ENCODE measurements at places on chromosomes 3 and 15. TPM values are rescaled to one million over a fixed set of nuclear protein-coding genes. Genes with fewer than 3 reads are reported as not detected.

GRCh38 chr3:10224794-10225665, 23.2 kb upstream of the TATDN2 start:
- DNase-seq, result peak; percentile 64
- H3K36me3 ChIP-seq, result no peaks in the 10 kb centered on the region
- H3K27me3 ChIP-seq, result no peaks in the 10 kb centered on the region
- H3K4me3 ChIP-seq, result no peak overlapping the region

DNA sequence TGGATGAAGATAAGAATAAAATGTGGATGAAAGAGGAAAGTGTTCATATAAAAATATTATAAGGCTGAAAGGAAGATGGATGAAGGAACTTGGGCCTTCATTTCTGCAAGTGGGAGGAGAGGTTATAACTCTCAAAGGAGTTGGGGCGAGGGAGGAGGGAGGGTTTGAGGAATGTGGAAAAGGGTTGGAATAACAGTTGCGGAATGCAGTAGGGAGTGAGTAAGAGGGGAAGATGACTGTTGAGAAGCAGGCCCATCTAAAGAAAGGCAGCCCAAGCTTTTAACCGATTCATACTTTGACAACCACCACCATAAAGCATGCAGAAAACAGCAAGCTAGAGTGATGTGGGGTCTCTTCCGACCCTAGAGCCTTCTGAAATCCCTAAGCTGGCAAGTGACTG, 8.3 kb upstream of the TM4SF4 start:
- H3K27me3 ChIP-seq, result no peaks in the 10 kb centered on the region
- DNase-seq, result no peak
- H3K36me3 ChIP-seq, result no peaks in the 10 kb centered on the region
- no peak overlapping the region for H3K27ac ChIP-seq
- no peaks in the 10 kb centered on the region for H3K4me1 ChIP-seq
- H3K4me3 ChIP-seq, result no peak overlapping the region

DNA sequence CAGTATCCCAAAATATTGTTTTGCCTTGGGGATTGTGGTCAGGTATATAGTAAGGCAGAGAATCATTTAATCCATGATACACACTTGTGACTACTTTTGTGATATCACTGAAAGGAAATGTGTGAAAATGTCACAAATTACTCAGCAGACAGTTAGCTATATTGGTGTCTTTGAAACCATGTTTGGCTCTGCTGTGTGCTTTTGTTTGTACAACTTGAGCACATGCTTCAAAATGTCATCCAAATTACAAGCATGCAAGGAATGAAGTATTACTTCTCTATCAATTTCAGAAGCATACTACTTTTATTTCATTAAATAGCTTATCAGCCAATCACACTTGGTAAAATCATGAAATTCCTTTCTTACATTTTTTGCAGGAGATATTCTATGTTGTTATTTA, 619.0 kb upstream of the AGTR1 start:
- DNase-seq, result no peak
- H3K27me3 ChIP-seq, result no peaks in the 10 kb centered on the region
- H3K4me1 ChIP-seq, result no peaks in the 10 kb centered on the region
- no peak overlapping the region for H3K27ac ChIP-seq

DNA sequence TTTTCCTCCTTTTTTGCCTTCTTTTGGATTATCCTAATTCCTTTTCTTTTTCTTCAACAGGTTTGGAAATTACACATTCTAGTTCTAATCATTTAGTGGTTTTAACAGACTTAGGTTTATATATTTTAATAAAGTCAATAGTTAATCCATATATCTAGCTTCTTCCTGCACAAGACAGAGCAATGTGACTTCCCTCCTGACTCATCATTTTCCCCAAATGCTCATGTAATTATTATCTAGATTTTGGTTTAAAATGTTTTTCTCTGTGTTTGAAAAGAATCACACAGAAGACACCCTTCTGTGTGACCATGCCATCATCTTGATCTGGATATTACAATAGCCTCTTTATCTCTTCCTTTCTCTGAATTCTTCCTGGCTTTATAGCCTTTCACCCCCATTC, 28.6 kb upstream of the SSR3 start:
- H3K27me3 ChIP-seq, result no peaks in the 10 kb centered on the region
- H3K4me3 ChIP-seq, result no peak overlapping the region
- no peak overlapping the region for H3K27ac ChIP-seq

DNA sequence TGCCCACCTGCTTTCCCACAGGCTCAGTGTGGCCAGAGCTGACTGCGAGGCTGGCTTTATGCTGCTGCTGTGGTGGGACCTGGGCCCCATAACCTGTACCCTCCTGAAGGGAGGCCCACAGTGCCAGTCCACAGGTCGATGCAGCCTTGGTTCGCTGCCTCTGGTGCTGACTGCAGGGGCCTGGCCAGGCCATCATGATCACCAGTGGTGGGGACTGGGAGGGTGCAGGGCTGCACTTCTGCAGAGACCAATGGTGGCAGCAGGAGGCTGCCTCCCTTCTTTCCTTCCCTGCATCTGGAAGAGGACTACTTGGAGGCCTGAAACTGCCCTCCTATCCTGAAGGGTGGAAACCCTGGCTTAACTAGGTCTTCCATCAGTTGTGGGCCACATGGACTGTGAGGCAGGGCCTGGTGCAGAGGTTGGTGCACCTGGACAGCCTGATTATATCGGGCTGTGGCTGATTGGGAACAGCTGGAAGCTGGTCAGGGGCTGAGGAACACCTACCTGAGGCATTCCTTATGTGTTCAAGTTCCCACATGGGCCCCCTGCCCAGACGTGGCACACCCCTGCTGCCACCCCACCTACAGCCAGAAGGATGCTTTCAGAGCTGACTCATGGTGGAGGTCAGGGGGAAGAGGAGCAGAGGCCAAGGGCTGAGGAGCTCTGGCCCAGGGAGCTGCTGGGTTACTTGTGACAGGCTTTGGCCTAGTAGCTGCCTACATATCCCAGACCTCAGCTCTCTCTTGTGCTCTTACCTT, 29.8 kb downstream of the POMGNT2 start:
- H3K36me3 ChIP-seq, result peaks cover 14% of the 10 kb centered on the region
- no peak overlapping the region for H3K4me3 ChIP-seq
- no peaks in the 10 kb centered on the region for H3K27me3 ChIP-seq
- no peak overlapping the region for H3K27ac ChIP-seq
- DNase-seq, result no peak

DNA sequence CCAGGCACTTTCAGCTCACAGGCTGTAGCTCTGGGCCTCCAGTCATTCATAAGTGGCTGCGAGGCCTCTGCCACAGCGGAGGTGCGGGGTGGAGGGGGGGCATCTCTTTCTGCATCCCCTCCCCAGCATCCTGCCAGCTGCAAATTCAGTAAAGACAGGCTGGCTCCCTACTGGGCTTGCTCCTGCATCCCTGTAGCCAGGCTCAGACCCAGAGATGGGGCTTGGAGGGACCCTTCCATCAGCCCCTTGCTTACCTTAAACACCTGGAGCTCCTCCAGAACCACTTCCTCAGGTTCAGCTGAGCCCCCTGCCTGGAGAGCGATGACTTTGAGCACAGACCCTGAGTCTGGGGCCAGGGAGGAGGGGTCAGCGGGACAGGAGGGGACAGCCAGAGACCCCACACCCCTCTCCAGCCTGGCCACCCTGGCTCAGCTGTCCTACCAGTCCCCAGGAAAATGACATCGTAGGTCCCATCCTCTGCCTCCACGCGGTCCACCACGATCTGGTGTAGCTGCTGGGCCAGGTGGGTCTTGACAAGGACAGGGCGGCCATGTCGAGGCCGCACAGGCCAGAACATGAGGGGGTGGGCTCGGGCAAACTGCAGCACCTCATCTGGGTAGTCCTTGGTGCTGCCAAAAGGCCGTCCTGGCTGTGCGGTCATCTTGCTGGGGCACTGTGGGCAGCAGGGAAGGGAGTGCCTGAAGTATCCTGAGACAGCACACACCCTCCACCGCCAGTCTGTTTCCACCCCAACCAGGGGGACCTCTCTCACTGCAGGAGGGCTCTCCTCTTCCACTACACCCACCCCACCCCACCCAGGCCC, 5.3 kb downstream of the SEMA3G start:
- no peaks in the 10 kb centered on the region for H3K27me3 ChIP-seq
- no peak for DNase-seq
- no peaks in the 10 kb centered on the region for H3K4me1 ChIP-seq
- H3K4me3 ChIP-seq, result no peak overlapping the region
- no peak overlapping the region for H3K27ac ChIP-seq
- H3K36me3 ChIP-seq, result no peaks in the 10 kb centered on the region

DNA sequence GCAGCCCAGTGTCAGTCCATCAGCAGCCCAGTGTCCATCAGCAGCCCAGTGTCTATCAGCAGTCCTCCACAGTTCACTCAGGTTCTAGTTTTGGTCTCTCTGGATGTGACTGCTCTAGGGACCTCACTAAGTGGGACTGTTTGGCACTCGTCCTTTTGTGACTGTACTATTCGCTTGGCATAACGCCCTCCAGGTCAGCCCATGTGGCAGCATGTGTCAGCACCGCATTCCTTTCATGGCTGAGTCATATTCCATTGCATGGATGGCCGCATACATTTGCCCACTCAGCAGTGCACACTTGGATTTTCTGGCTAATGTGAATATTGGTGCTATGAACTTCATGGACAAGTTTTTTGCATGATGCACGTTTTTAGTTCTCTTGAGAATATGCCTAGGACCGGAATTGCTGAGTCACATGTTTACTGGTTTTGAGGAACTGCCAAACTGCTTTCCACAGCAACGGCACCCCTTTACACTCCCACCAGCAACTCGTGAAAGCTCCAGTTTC, 16.4 kb downstream of the CHST13 start:
- H3K4me3 ChIP-seq, result no peak overlapping the region
- peaks cover 3% of the 10 kb centered on the region for H3K4me1 ChIP-seq
- H3K36me3 ChIP-seq, result no peaks in the 10 kb centered on the region
- no peak overlapping the region for H3K27ac ChIP-seq

DNA sequence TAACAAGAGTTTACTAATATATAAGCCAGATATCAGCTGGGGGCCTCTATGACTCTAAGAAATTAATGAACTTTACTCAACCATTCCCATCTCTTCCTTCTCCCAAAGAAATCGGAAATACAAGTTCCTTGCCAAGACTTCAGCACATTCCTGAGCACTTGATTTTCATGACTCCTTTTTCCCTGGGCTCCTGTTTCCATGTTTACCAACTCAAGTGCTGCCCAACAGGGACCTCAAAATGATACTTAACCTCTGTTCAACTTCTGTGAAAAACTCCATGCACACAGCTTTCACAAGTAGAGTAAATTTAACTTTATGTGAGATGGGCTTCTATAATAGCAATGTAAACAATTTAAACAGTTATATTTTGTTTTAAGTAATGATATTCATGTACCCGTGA, 315.8 kb upstream of the CDIN1 start:
- H3K36me3 ChIP-seq, result no peaks in the 10 kb centered on the region
- no peak for DNase-seq
- H3K27me3 ChIP-seq, result no peaks in the 10 kb centered on the region

- H3K4me3 ChIP-seq, result no peak overlapping the region
- H3K36me3 ChIP-seq, result no peaks in the 10 kb centered on the region
- DNase-seq, result no peak
- H3K27ac ChIP-seq, result no peak overlapping the region
- no peaks in the 10 kb centered on the region for H3K4me1 ChIP-seq
These were observed 69.1 kb downstream of the CHCHD6 start for GRCh38 chr3:126773167-126773566.

- no peak overlapping the region for H3K4me3 ChIP-seq
- H3K27ac ChIP-seq, result no peak overlapping the region
- no peaks in the 10 kb centered on the region for H3K4me1 ChIP-seq
- H3K27me3 ChIP-seq, result no peaks in the 10 kb centered on the region
- DNase-seq, result no peak
These were observed 52.6 kb downstream of the WNT7A start for GRCh38 chr3:13827256-13827655.

DNA sequence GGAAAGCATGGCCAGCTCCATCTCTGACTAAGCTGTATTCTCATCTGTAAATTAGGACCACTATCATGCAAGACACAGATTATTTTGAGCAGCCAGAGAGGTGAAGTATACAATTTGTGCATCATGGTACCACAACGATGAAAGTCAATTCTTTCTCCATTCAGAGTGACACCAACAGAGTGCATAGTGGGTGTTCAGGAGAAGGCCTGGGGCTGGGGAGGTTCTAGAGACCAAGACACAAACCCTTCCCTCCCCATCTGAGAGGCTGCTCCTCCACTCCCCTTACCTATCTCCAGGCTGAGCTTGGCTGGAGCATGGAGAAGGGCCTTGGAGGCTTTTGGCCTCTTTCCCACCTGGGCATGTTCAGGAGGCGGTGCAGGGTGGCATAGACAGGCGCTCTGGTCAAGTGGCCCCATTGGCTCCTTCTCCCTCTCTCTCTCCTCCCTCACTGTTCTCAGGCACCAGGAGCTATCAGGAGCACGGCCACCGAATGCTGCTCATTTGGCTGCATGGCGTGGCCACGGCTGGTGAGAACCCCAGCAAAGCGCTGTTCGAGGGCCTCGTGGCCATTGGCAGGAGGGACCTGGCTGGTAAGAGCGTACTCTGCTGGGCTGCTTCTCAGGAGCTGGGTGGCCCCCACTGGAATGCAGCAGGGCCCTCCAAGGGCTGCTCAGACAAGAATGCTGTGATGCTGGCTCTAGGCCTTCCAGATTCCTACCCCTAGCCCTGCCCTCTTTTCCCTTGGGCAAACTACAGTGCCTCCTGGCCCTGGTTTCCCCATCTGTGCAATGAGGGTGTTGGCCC, 37.9 kb downstream of the ANKDD1A start:
- H3K36me3 ChIP-seq, result no peaks in the 10 kb centered on the region
- no peak overlapping the region for H3K27ac ChIP-seq
- no peaks in the 10 kb centered on the region for H3K4me1 ChIP-seq
- no peaks in the 10 kb centered on the region for H3K27me3 ChIP-seq
- H3K4me3 ChIP-seq, result no peak overlapping the region
- no peak for DNase-seq

- peaks cover 38% of the 10 kb centered on the region for H3K27me3 ChIP-seq
- no peaks in the 10 kb centered on the region for H3K4me1 ChIP-seq
- H3K4me3 ChIP-seq, result no peak within 1 kb of the TSS
- no peaks in the 10 kb centered on the region for H3K36me3 ChIP-seq
- DNase-seq, result peak; percentile 52
These were observed at the start of gene PROK2 for GRCh38 chr3:71784914-71785531. Gene PROK2 (minus strand): TSS chr3:71785148. CDS start chr3:71785052, 96 bp downstream.

- no peak overlapping the region for H3K27ac ChIP-seq
- no peak overlapping the region for H3K4me3 ChIP-seq
- DNase-seq, result no peak
- H3K27me3 ChIP-seq, result no peaks in the 10 kb centered on the region
These were observed 27.5 kb downstream of the SPCS1 start for GRCh38 chr3:52733256-52733891.

DNA sequence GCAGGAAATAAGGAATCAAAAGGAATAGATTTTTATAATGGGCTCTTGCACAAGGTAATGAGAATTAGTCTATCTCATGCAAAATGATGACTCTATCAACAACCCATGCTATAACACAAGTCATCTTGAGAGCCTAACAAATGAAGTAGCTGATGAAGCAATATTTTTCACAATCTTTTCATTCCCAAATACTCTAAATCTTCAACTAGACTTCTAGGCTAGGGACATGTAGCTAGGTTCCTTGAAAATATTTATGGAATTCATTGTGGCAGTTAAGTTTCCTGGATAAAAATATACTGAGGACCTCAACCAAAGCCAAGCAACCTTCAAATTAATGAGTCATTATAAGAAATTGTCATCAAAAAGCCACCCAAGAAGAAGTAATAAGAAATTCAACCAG, 55.4 kb downstream of the DCBLD2 start:
- no peaks in the 10 kb centered on the region for H3K27me3 ChIP-seq
- no peak for DNase-seq

TRH gene
- not detected for total RNA-seq

ZKSCAN7 gene
- 7.9 TPM for total RNA-seq

CIDEC gene
- total RNA-seq, result not detected

Measured in kidney (tissue), 22 donors.